ENCODE measurements at places on chromosomes 4 and X.
A peak's percentile ranks its signal among the peaks of the same experiment; 100 is the strongest.

DNA sequence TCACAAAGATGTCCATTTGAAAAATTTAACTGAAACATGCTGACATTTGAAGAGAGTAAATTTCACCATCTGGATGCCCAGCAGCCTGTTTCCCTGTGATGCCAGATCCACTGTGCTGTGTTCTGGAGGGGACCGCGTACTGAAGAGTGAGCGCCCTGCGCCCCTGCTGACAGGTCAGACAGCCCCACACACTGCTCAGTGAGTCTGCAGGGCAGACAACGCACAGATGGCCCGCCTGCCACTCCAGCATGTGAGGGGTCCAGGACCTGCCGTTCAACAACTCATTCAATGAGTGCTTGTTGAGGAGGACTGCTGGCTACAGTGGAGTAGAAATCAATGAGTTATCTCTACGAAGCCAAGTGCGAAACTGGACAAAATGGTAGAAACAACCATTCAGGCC is 49.2 kb downstream of the FGFRL1 start:
- DNase-seq, result no peak

GRCh38 chrX:115503099-115503498 is 57.9 kb upstream of the PLS3 start:
- no peak for DNase-seq

DNA sequence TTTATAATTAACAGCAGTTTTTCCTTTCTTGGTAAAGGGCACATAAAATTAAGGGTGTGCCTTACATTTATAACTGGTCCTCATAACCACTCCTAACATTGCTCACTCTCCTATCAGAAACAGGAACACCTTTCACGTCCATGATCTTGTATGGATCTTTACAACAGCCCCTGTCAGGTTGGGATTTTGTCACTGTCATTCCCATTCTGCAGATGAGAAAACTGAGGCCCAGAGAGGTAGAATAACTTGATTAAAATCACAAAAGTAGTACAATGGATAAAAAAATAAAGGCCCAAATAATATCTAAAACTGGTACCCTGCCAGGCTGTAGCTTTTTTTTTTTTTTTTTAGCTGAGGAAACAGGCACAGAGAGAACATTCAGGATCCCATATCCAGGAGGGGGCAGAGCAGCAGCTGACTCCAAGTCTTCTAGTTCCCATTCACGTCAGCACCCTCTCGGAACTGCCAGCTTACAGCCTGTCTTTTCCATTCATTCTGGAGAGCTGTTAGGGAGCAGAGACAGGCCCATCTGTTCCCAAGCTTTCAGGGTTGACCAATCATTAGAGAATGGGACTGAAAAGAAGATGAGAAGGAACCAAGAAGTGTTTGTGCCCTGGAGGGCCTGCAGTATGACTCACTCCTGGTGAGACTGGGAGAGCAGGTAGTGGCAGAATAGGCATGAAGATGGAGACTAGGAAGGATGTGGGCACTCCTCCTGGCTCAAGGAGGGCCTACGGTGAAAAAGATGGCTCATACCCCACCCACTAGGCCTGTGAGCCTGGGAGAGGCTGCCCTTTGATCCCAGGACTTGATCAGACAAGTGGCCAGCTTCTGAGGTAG is 7.3 kb downstream of the SUV39H1 start:
- no peak for DNase-seq

- no peak for DNase-seq
Observed at GRCh38 chr4:76779740-76780459, 118.0 kb downstream of the SOWAHB start.

DNA sequence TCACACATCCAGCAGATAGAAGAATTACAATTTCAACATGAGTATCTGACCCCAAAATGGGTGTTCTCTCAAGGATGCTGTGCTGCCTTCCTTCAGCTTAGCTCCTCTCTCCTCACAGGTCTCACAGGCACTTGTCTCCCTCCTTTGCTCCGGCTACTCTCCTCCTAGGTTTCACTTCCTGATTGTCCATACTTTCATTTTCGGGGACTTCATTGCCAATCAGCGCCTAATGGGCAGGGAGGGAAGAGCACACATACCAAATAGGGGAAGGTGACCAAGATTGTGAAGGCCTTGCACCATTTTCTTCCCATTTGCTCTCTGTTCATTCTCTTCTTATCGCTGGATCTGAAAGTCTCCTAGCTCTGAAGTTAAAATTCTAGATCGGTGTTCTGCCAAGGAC is 125.4 kb upstream of the EOLA2 start:
- no peak for DNase-seq

DNA sequence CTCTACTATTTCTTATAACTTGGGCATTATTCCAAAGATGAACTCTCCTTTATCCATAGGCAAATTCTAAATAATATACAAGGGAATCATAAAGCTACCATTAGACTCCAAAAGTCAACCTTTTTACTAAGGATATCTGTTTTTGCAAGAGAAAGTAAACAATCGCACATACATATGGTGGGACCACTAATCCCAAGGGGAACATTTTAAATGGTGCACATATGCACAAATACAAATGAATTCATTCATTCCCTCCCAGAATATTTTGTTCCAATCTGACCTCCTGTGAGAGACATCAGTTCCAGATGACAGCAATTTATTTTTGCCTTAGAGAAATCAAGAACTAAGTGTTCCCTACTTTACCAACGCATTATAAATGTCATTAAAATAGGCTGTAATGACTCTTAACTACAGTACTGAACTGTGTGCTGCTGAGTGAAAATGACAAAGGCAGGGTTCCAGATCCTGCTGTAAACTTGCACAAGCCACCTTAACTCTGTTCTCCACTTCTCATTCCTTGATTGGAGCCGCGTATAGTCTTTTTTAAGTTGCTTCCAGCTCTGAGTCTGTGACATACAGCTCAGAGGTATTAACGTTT is 2.0 kb downstream of the DHX15 start:
- no peak for DNase-seq

DNA sequence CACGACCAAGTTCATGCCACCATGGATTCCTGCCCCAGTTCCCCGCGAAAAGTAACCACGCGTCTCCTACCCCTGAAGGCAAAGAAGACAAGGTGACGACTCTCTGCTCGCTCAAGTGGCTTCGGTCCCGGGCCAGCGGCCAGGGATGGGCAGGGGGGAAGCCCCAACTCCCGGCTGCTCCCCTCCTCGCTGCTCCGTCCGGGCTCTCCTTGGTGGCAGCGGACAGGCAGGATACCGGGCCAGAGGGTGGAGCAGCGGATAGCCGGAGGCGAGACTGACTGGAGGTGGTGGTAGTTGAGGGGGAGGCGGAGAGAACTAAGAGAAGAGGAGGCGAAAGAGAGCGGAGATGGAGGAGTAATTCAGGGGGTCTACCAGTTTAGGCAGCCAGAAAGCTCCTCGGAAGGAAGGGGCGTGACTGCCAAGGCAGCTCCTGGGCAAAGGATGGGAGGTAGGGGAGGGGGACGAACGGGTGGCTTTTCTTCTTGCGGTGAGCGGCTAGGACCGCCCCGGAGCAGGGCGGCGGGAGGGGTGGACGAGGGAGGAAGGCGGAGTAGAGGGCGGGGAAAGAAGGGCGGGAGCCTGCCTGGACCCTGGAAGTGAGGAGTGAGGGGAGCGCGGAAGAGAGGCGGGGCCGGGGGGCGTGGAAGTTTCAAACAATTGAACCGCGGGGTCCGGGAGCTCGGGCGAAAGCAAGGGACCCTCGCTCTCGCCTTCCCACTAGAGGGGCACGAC is at the start of gene AMOT:
AMOT (minus strand) TSS at position 450 of the 732 bp plus-strand sequence. CDS start 17,705 bp downstream, outside the sequence.
- DNase-seq, result peak; percentile 74

DNA sequence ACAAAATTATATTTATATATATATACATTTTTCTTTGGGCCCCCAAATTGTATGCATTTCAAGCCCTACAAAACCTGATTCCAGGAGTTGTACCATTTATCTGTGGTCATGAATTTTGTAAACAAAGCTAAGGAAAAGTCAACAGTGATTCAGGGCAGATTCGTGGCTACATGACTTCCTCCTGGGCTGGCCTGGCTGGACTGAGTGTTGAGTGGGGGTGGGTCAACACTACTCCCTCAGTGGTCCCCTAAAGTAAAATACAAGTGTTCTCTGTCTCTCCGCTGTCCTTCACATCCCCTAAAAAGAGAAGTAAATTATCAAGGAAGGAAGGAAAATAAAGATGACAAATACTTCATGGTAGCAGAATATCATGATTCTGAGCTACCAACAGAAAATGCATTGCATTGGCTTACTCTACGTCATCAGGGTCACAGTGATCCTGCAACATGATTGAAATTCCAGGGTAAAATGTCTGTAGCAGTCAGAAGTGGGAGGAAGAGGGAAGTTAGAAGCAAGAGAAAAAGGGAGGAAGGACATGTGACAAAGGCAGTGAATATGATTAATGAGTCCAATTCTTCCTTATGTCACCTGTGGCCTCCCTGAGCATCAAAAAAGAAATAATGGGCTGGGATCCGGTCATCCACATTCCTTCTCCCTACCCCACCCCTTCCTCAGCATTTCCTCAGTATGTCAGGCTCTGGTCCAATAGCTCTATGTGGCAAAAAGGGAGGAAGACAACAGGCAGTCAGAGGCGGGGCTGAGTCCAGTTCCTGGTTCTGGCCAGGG is 42.4 kb upstream of the MYOZ2 start:
- DNase-seq, result no peak

- no peak for DNase-seq
Observed at GRCh38 chr4:12487000-12487399, 997.1 kb downstream of the RAB28 start.

DNA sequence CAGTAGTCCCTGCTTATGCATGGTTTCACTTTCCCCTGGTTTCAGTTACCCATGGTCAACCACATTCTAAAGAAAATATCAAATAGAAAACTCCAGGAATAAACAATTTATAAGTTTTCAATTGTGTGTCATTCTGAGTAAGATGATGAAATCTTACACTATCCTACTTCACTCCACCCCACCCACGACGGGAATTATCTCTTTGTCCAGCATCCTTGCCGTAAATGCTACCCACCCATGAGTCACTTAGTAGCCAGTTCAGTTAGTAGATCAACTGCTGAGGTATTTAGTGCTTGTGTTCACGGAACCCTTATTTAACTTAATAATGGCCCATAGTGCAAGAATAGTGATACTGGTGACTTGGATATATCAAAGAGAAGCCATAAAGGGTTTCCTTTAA is 91.4 kb downstream of the KLHL13 start:
- no peak for DNase-seq

GRCh38 chr4:35503435-35503834 is 740.9 kb downstream of the ARAP2 start:
- no peak for DNase-seq

GRCh38 chrX:107766470-107767150 is 9.0 kb downstream of the TSC22D3 start:
- no peak for DNase-seq

DNA sequence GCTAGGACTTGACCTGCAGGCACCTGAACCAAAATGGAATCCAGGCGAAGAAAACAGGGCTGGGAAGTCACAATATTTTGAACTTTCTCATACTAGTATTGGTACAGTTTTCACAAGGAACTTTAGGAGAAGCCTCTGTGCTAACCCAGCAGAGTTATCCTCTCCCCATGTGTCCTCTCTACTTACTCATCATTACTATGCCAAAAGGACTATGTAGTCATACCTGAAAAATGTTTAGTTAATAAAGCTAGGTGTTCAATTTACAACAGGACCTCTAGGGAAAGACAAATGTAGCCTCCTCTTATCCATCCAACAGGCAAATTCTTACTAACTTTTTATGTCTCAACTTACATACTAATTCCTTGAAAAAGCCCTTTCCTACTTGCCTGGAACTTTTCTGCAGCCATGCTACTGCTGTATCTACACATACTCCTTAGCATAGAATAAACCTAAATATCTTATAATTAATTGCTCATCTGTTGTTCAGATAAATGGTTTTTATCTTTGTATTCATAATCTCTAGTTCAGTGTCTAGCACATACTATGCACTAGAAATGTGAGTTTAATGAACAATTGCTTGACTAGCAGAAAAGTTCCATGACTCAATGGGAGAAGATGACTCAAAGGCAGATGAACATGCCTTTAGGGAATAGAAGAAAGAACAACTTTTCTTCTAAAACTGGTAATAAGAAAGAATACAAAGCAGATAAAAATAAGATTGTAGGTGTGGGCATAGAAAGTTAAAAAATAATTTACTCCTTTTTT is 215.5 kb upstream of the VEGFC start:
- DNase-seq, result no peak

- no peak for DNase-seq
Observed at GRCh38 chr4:107120661-107121060, 84.5 kb upstream of the DKK2 start.

GRCh38 chr4:954211-955020 is 19.0 kb downstream of the DGKQ start:
- no peak for DNase-seq

- no peak for DNase-seq
Observed at GRCh38 chr4:123867910-123868587, 471.5 kb downstream of the SPRY1 start.

GRCh38 chr4:128461291-128462102 is 173.9 kb upstream of the PGRMC2 start:
- DNase-seq, result no peak

- DNase-seq, result no peak
Observed at GRCh38 chr4:82667761-82668480, 106.1 kb upstream of the TMEM150C start.

GRCh38 chrX:18899796-18900380 is 84.0 kb downstream of the PHKA2 start:
- no peak for DNase-seq

- no peak for DNase-seq
Observed at GRCh38 chr4:141215030-141215429, 5.7 kb upstream of the ZNF330 start.

DNA sequence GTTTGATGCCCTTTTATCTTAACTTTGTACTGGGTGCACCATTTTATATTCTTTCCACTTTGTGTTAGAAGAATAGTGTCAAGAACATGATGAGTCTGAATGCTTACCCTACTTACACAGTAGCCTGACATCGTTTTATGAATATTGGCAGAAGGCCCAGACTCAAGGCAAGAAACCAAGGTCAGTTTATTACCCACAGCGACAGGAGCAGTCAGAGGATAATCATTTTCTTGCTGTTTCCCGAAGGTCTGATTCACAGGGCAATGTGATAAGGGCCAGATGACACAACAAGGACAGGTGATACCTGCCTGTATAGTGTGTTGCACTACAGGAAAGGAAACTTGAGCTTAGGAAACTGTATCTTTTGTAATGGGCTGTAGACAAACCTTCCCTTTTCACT is 417.4 kb downstream of the SPOCK3 start:
- no peak for DNase-seq

DNA sequence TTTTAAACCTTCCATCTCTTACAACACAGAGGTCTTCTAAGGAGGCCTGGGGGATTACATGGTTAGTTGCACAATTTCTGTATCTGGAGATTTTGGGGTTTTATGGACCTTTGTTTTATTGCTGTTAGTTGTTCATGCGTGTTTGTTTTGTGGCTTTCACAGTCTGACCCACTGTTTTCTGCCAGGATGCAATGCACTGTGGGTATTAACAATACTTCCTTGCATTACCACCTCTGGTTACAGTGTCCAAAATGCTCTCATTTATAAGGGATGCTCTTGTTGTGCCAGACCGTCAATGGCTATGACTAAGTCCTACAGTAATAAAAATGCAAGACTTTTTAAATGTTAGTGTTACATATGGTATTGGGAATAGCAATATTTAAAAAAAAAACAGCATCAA is 730.2 kb downstream of the KCTD8 start:
- DNase-seq, result no peak
